ENCODE measurements at places on chromosomes 6 and 20.

DNA sequence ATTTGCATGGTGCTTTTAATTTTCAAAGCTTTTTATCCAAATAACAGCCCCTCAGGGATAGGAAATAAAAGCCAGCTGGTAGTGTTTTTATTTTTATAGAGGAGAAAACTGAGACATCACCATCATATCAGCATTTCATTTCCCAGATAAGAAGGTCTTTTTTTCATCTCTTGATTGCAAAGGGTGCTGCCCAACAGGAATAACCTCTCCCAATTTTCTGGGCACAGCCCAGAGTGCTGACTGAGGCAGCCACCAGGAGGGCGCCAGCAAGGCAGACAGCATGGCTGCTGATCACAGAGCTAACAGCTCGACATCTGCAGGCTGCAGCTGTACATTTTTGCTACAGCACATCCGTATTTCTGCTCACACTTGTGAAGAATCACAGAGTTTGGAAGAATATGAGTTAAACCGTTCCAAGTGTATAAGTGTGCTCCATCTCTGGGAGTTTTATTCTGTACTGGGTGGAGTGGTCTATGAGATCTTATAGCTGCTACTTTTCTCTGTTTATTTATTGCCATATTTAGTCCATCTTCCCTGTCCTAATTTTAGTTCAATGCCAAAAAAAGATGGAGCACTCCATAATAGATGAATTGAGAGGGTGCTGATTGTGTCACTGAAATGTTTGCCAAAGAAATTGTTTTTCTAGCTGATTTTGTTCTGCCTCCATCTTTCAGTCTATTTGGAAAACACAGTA lies 85.5 kb upstream of the C20orf144 start:
- no peaks in the 10 kb centered on the region for H3K36me3 ChIP-seq
- H3K27ac ChIP-seq: no peak overlapping the region
- no peaks in the 10 kb centered on the region for H3K27me3 ChIP-seq
- no peak for DNase-seq

DNA sequence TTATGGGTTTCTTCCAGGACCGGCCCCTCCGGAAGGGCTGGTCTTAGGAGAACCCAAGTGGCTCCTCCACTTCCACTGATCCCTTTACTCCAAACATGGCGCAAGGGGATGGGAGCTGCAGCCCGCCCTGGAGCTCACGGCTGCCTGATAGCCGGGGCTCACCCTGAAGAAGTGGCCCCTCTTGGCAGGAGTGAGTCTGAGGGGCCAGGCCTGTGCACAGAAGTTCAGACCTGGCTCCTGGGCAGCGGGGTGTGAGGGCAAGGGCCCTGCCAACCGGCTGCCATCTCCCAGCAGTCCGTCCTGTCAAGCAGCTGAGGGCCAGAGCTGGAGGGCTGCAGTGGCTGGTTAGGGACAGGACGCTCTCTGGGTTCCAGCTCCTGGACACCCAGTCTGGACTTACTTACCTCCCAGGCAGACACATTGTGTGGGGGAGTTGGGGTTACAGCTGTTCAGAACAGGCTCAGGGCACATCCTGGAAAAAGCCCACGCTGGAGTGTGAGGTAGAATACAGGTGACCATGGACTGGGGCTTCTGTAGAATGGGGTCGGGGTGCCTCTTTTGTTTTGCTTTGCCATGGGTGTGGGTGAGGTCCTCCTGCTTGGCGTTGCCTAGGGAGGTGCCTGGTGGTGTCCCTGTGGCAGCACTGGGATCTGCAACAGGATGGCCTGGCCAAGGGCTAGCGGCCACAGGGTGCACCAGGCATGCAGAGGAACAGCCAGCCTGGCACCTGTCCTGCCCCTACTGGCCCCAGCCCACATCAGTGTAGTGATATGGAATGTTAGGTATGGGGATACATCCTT lies 88.4 kb downstream of the ASXL1 start:
- no peaks in the 10 kb centered on the region for H3K27me3 ChIP-seq
- no peak overlapping the region for H3K4me3 ChIP-seq
- H3K27ac ChIP-seq: no peak overlapping the region
- peak; percentile 7 for DNase-seq
- no peaks in the 10 kb centered on the region for H3K36me3 ChIP-seq
- H3K4me1 ChIP-seq: peaks cover 81% of the 10 kb centered on the region

GRCh38 chr6:50089911-50090310 lies 40.2 kb upstream of the DEFB112 start:
- H3K36me3 ChIP-seq: no peaks in the 10 kb centered on the region
- no peak overlapping the region for H3K4me3 ChIP-seq
- H3K27me3 ChIP-seq: no peaks in the 10 kb centered on the region
- no peak for DNase-seq
- no peak overlapping the region for H3K27ac ChIP-seq

- no peaks in the 10 kb centered on the region for H3K27me3 ChIP-seq
- DNase-seq: no peak
- no peaks in the 10 kb centered on the region for H3K4me1 ChIP-seq
- no peak overlapping the region for H3K27ac ChIP-seq
- no peaks in the 10 kb centered on the region for H3K36me3 ChIP-seq
These were observed 36.8 kb upstream of the ME1 start for GRCh38 chr6:83467620-83468036.

DNA sequence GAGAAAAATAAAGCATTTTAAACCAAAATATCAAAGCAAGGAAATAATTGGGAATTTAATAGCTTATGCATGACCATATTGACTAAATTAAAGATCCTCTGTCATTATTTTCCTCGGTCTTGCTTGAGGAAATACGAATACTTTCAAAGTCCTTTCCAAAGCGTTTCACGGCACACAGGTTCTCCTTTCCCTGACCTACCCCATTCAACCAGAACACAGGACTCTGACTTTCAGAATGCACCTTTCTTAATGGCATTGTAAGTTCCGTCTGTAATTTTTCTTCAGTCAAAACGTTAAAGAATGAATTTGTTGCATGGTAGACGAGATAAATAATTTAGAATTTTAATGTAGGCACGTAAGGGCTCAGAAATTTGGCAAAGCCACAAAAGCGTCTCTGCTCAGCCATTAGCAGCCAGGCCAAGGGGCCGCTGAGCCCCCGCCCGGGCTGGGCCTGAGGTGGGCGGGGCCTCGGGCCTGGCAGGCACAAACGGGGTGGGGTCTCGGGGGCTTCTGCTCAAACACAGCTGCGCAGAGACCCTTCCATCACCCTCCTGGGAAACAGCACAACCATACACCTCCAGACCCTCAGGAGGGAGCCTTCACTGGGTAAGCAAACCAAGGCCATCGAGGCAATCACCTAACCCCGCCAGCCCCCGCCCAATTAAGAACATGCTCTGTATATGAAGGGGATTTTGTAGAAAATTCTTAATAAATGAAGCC lies 3.4 kb downstream of the NEDD9 start:
- peaks cover 28% of the 10 kb centered on the region for H3K4me1 ChIP-seq
- H3K4me3 ChIP-seq: peak overlapping the region; percentile 56
- no peaks in the 10 kb centered on the region for H3K27me3 ChIP-seq
- no peaks in the 10 kb centered on the region for H3K36me3 ChIP-seq
- H3K27ac ChIP-seq: peak overlapping the region; percentile 92
- no peak for DNase-seq

All from tibial nerve (tissue), 4 donors.